Thoracic aorta (tissue), 2 donors: ENCODE measurements at places on chromosomes 7 and 10.

- DNase-seq = no peak
Measured at GRCh38 chr7:128903621-128904361, 6.7 kb downstream of the KCP start.

GRCh38 chr7:101884671-101885596 is 67.5 kb downstream of the CUX1 start:
- no peak for DNase-seq

- no peak for DNase-seq
Measured at GRCh38 chr10:62261666-62262065, 7.0 kb downstream of the RTKN2 start.

DNA sequence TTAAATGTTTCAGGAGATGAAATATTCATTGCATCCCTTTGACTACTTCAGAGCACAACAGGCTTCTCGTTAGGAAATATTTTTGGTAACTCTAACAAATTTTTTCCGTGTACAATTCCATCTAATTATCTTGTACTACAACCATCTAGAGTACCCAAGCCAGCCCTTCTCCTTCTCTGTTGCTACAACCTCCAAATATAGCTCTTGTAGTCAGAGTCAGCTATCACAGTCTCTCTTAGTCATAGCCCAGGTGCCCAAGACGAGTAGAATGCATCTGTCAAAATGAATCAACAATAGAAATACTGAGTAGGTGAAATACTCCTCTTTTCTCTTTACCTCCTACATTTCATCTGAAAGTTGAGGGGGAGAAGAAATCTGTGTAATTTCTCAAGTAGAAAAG is 74.0 kb downstream of the INHBA start:
- DNase-seq = no peak

DNA sequence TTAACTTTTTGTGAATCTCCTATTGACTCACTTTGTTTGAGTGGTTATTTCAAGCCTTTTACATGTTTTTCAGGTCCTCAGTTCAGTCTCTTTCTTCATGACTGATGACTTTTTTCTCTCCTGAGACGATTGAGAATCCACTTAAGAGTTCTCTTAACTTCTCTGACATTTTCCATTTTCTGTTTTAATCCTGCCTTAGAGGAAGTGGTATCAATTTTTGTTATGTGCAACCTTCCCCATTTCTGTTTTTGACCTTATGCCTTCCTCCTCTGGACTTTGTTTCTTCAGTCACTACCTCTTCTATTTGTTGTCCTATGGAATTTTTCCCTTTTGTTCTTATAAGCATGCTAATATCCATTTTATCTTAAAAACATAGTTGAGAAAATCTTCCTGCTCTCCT is 2.4 kb downstream of the PSMC2 start:
- DNase-seq = no peak

DNA sequence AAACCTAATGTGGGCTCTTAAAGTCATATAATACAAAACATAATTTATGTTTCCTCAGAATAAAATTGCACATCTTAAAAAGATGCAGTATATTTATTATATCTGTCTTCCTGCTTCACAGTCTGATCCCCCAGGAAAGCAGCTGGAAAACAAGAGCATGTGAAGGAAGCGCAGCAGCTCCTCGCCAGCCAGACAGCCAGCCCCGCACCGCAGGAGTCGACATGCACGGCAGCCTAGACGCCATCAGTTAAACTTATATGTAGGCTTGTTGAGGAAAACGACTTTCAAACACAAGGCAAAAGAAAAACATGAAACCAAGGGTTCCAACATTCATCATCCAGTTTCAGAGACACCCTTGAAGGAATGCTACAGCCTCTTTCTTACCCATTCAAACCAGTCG is 59.0 kb downstream of the PAXIP1 start:
- no peak for DNase-seq

- DNase-seq = no peak
Measured at GRCh38 chr7:55245271-55245723, 119.8 kb upstream of the LANCL2 start.

DNA sequence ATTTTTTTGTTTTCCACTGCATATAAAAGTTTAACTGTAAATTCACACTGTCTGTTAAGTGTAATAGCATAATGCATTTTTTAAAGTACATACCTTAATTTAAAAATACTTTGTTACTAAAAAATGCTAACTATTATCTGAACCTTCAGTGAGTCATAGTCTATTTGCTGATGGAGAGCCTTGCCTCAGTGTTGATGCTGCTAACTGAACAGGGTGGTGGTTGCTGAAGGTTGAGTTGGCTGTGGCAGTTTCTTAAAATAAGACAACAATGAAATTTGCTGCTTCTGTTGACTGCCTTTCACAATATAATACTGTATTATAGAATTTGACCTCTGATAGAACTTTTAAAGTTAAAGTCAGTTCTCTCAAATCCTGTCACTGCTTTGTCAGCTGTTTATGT is 72.3 kb upstream of the GATAD1 start:
- no peak for DNase-seq

DNA sequence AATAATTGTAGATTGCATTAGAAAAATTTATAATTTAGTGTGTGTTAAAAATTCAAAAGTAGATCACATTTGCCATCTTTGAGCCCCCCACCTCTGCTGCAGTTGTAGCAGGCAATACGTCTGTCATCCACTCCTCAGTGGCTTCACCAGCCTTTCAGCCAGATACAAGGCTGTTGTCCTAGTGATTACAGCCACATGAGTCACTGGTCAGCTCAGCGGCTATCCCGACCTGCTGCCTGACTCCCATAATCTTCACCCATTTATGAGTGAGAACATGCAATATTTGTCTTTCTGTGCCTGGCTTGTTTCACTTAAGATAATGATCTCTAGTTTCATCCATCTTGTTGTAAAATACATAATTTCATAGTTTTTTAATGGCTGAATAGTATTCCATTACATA is 9.2 kb downstream of the OR2A5 start:
- DNase-seq = no peak

- no peak for DNase-seq
Measured at GRCh38 chr7:75531359-75531821, 39.3 kb downstream of the SPDYE5 start.

DNA sequence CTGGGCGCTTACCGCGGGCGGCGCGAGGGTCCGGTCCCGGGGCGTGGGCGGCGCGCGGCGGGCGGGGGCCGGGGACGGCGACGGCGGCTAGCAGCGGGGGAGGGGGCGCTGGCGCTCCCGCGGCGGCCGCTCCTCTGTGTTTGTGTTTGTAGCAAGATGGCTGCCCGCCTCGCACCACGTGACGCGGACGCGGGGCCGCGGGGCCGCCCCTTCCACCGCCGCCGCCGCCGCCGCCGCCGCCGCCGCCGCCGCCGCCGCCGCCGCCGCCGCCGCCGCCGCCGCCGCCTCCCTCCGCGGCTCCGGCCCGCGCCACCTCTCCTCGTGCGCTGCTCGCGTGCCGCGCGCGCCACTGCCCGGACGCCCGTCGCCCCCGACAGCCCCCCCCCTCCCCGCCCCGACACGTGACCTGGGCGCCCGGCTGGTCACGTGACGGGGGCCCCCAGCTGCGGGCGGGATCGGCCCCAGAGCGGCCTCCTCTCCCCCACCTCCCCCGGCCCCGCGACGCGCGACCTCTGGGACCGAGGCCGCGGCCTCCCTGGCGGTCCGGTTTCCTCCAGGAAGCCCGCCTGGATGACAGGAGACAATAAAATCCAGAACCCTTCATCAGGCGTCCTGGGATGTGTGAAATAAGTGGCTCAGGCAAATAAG is at the start of gene GIGYF1:
TSS of gene GIGYF1 (minus strand) at position 153 of the 648 bp plus-strand sequence. CDS start 6,012 bp downstream, outside the sequence.
- DNase-seq = no peak

DNA sequence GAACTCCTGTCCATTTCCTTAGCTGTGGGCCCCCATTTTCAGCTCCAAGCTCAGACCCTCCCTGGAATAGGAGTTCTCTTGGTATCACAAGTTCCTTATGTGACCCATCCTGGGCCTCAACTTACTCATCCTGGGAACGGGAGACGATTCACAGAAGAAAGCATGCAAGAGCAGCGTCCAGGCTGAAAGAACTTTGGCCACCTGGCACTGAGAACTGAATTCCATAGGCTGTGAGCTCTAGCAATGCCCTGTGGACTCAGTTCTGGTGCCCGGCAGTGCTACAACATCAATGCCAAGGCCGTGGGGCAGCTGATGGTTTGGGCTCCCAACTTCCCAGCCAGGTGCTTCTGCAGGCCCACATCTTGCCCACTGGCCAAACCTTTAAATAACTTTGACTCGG is 3.9 kb upstream of the CUEDC2 start:
- DNase-seq = no peak

DNA sequence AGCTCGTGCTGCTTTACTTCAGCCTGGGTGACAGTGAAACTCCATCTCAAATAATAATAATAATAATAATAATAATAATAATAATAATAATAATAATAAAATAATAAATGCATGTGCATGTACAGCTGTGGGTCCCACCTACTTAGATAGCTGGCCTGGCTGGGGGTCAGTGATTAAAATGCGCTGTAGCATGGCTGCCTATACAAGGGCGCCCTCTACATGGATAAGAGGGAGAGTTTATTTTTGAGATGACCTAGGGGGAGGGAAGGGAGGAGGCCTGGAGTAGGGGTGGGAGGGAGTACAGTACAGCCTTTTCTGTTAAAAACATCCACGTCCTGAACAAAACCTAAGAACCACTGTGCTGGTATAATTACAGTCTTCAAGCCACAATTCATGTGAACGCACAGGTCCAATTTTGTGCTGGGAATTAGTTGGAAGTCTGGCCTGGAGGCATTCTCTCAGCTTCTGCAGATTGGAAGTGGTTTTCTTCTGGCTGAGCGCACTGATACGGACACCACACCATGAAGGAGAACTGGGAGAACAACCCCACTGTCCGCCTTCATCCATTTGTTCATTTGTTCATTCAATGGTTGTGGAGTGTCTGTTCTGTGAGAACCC is 146.5 kb downstream of the TMEM178B start:
- DNase-seq = no peak

- no peak for DNase-seq
Measured at GRCh38 chr10:111131168-111131799, 54.5 kb downstream of the ADRA2A start.

DNA sequence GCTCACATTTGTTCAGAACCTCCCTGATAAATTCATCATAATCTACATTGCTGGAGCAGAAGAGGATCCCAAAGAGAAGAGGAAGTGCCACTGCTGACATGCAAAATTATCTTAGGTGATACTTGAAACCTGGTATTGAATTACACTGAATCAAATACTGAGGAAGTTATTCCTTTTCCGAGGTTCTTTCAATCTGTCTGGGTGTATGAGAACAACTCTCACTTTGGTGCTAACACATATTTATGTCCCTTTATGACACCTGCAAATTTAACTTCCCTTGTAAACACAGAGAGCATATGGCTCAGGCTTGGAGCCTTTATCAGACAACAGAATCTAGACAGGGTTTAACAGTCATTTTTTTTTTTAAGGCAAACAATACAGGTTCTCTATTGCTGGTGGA is 131.4 kb downstream of the SRPK2 start:
- no peak for DNase-seq

DNA sequence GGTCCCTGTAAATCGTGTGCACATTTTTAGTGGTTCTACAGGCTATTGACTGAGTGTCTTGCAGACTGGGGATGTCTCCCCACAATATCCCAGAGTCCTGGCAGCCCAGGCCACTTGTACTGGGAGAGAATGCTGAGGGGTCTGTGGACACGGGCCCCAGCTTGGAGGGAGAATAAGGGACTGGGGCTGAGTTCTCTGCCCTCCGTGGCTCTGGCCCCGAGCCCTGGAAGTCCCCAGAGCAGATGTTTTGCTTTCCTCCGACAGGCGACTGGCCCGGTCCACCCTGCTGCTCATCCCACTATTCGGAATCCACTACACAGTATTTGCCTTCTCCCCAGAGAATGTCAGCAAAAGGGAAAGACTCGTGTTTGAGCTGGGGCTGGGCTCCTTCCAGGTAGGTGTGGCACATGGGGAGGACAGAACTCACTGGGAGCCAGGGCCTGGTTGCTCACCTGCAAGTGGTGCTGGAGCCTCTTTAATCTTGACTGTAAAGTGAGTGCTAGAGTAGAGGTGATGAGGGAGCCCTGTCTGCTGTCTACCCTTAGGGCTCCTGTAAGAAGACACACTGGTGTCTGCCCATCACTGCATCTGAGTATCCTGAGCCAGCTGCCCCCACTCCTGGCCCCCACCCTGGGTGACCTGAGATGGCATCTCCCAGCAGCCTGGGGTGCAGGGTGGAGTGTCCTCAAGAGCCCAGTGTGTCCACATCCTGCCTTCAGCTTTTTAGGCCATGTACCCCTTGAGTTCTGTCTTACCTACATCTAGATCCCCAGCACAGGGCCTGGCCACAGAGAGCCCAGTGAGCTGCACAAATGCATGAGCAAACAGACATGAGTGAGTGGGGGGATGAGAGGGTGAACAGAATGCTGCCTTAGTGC is 51.1 kb downstream of the ADCYAP1R1 start:
- DNase-seq = no peak

GRCh38 chr7:143385891-143386781 is 5.0 kb downstream of the ZYX start:
- DNase-seq = no peak

- no peak for DNase-seq
Measured at GRCh38 chr10:86711513-86712316, 43.4 kb downstream of the LDB3 start.

GRCh38 chr10:79084012-79084971 is 15.5 kb downstream of the ZMIZ1 start:
- peak; percentile 91 for DNase-seq
